ENCODE measurements at places on chromosomes 5 and 9. TPM values are rescaled to one million over a fixed set of nuclear protein-coding genes. Genes with fewer than 3 reads are reported as not detected.
A peak's percentile ranks its signal among the peaks of the same experiment; 100 is the strongest.

DNA sequence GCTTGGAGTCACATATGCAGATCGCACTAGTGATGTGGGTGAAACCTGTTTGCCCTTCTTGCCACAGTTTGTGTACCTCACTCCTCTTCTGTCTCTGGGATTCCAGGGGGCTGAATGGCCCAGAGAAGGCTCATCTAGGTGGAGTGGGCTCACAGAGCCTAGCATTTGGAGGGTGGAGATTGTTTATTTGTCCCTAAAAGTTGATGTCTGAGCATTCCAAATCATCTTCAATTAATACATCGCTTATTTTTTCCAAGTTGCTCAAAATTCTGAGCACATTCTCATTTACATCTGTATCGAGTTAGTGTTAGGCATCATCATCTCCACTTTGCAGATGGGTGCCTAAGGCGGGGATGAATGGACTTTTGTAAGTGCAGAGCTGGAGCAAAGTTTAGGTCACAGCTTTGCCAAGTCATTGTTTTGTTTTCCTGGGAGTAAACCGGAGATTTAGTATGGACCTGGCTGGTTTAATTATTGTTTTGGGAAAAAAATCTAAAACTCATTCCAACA lies 2.0 kb downstream of the ABL1 start:
- peak; percentile 67 for DNase-seq

DNA sequence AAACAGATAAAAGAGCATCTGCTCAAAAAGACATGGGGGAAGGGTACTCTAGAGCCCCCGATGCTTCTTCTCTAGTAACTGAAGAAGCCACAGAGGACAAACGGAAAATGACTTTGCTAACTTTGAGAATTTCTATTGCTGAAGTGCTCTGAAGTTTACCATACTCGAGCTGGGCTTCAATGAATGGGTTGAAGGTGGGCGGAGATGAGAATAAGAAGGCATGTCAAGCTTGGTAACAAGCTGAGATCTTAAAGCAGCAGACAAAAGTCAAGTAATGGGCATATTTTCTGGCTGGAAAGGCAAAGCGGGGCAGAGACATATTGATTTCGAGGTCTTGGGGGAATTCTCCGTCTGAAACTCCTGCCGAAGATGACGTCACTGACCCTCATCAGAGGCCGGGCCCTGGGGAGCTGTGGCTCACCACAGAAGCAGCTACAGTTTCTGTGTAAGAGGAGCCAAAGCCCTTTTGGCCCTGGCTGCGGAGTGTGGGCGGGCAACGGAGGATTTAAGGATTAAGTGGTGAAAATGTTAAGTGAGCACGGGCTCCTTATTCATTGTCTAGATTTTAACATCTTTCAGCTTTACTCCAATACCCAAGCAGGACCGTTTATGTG lies 115.8 kb upstream of the SLIT3 start:
- DNase-seq, result peak; percentile 46

- DNase-seq, result no peak
Measured at GRCh38 chr9:20220286-20220685, 402.0 kb downstream of the MLLT3 start.

DNA sequence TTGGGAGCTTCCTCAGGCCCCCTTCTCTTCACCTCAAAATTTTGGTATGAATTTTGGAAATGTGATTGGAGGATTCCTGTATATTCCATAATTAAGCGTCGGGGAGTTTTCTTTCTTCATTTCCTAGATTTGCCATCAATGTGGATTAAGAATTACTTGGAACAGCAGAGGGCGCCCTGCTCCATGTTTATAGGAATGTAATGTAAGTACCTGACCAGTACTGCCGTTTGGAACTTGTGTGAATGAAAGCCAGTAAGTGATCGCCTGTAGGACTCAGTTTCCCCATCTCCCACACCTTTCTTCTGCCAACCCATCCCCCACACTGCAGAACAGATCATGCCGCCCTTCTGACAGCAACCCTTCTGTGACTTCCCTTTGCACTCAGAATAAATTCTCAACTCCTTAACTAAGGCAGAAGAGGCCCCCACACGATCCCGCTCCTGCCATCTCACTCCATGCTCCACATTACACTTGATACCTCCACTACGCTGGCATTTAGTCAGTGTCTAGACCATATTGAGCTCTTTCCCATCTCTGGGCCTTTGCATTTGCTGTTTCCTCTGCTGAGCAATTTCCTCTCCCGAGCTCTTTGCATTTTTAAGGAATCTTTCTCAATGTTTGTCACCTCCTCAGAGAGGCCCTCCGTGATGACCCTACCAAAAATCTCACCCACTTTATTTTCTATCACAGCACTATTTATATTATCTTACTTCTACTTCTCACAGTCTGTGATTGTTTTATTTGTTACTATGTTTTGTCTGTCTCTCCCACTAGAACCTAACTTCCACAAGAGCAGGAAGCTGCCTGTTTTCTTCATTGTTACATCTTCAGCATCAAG lies 79.5 kb upstream of the HTR4 start:
- DNase-seq, result peak; percentile 84

DNA sequence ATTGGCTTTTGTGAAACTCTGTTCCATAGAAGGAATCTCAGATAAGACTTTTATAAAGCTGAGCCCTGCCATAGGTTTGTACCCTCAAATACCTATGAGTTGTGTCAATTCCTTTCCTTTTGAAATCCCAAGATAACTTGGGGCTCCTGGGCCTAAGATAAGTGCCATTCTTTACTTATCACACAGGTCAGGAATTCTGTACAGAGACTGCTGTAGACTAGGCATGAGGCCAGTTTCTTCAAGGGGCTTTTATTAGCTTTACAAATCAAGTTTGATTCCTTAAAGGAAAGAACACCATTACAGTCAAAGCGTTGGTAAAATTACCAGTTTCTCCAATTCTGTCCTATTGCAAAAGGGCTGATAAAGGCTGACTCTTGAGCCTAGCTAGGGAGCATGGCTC lies 39.2 kb downstream of the SHC3 start:
- peak; percentile 65 for DNase-seq

DNA sequence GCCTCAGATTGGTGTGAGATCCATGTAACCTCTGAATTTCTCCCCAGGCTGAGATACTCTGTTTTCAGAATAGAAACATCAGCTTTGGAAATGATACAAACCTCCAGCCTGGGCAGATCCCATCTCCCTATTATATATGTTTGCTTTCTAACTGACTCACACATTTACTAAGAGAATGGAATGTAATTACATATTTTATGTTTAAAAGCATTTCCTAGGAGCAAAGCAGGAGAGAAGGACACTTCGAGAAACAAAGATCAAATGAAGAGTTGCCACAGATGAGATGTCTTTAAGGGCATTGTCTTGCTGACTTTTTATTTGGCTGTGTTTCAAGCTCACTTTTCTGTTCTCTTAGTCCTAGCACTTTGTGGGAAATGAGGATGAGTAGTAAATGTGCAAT lies 96.3 kb downstream of the CDH18 start:
- DNase-seq, result peak; percentile 72

GRCh38 chr9:79573412-79573923 lies 1.7 kb downstream of the TLE4 start:
- DNase-seq, result no peak

GRCh38 chr5:149304195-149305078 lies 32.8 kb downstream of the AFAP1L1 start:
- DNase-seq, result no peak

- no peak for DNase-seq
Measured at GRCh38 chr9:86036555-86036954, 62.8 kb downstream of the GOLM1 start.

- no peak for DNase-seq
Measured at GRCh38 chr9:108586471-108587139, 269.2 kb downstream of the ACTL7B start.

GRCh38 chr5:175696139-175696854 lies 38.4 kb downstream of the HRH2 start:
- no peak for DNase-seq

- DNase-seq, result no peak
Measured at GRCh38 chr5:133430095-133430494, 182.2 kb downstream of the FSTL4 start.

DNA sequence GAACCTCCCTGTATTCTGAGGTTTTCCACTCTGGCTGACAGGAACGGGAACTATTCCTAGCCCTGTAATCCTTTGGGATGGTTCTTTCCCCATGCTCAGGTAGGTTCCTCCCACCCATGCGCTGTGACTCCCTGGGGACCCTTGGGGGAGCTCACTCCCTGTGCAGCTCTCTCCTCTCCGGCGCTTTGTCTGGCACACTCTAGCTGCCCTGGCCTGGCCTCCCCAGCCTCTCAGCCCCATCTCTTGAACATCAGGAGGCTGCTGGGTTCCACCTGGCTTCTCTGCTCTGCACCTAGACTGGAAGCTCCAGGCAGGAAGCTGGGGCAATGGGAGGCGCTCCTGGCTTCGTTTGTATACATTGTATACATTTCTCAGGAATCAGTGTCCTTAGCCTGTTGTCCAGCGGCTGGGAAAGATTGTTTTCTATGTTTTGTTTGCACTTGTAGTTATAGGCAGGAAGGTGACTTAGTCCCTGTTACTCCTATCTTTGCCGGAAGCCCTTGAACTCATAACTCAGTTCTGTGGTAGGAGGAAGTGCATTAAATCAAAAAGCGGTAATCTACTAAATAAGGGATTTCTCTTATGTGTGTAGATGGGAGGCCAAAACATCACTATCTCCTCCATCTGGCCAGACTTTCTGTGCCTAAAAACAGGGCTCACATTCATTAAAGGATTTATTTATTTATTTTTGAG lies 20.4 kb downstream of the SLC25A25 start:
- DNase-seq, result no peak

- DNase-seq, result no peak
Measured at GRCh38 chr5:164721656-164722055, 1216.2 kb downstream of the MAT2B start.

DNA sequence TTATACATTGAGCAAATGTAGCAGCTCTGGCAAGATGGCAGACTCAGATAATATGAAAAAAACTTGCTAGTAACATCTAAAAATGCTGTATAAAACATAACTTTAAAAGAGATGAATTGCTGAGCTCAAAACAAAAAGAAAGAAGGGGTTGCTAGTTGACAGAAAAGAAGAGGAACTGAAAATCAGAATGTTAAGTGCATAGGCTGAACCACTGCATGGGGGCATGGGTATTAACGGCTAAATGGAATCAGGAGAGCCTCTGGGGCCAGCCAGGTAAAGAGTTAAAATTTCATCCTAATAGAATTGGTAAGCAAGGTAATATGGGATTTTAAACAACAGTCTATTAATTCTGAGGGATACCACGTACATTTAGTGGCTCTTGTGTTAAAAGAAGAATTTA lies 146.8 kb downstream of the SMC2 start:
- DNase-seq, result no peak

- no peak for DNase-seq
Measured at GRCh38 chr9:129133082-129133481, 21.9 kb downstream of the PTPA start.

DNA sequence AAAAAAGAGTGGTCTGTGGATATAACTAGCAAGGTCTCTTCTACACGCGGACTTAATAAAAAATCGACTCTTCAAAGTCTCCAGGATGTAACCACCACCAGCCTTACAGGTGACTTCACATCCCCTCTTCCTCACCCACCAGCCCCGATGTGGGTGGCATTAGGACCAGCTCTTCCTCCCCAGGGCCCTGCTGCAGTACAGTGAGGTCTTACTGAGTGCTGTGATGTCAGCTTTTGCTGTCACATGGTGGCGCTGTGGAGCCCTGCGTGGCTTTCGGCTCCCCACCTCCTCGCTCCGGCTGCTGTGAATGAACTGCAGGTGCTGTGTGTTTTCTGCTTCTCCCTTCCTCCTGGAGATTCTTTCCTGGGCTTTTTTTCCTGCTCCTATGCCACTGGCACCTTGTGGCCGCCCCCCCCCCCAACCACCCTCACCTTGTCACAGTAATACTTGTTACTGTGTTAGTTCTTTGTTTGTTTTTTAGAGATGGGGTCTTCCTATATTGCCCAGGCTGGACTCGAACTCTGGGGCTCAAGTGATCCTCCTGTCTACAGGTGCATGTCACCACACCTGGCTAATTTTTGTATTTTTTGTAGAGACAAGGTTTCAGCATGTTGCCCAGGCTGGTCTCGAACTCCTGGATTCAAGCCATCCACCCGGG lies 15.8 kb upstream of the RAPGEF1 start:
- peak; percentile 73 for DNase-seq

- no peak for DNase-seq
Measured at GRCh38 chr5:103327893-103328292, 69.3 kb downstream of the MACIR start.

- DNase-seq, result no peak
Measured at GRCh38 chr5:157930710-157931109, 71.8 kb upstream of the CLINT1 start.

DNA sequence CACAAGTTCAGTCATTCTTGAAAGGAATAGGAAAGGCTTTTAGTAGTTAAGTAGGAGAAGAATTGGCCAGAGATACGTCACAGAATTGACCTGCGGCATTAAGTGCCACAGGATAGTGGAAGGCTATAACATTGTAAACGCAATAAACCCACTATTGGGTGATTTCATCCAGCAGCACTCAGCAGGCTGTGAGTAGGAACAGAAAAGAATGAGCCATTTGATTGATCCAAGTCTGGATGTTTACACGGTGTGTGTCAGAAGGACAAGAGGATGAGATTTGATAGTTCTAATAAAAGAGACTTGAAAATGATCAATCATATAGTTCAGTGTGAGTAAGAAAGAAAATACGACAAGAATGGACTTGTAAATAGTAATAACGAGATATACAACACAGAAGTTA lies 110.0 kb upstream of the MTAP start:
- no peak for DNase-seq

DNA sequence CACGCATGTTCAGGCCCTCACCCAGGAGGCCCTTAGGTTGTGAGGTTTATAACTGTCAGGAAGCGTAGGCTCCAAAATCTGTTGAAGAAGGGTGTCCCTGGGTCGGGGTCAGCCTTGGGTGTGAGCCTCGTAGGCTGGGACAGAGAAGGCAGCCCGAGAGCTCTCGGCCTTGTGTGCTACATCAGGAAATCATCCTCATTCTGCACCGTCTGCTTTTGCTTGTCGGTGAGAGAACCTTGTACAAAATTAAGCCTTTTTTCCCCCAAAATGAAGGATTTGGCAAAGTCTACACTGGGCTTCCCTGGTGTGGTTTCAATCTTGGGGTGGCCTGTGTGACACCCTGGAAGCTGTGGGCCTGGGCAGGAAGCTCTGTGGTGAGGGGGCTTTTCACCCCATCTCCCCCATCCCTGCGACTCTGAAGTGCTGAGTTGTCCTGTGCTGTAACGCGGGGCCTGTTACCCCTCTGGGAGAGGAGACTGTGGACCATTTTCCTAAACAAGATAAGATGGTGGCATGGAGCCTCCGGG lies 55.3 kb downstream of the AHRR start:
- no peak for DNase-seq

Gene ARHGEF28
- total RNA-seq, result 13.9 TPM

Gene SPRY4
- 10.3 TPM for total RNA-seq

Gene SLC25A51
- total RNA-seq, result 63.0 TPM

Gene TRIM36
- total RNA-seq, result 0.18 TPM

Gene ECM2
- 0.36 TPM for total RNA-seq

Gene CDC20B
- total RNA-seq, result not detected

Gene CLPTM1L
- 101 TPM for total RNA-seq

Gene BTNL9
- not detected for total RNA-seq

Gene ARL10
- 3.6 TPM for total RNA-seq

Gene SLC4A9
- total RNA-seq, result not detected

Gene CLIC3
- 0.28 TPM for total RNA-seq

Gene CMBL
- 5.0 TPM for total RNA-seq

Gene PCDHGB3
- 5.9 TPM for total RNA-seq

Data from IMR-90 (cell line).